ENCODE measurements at places on chromosomes 6 and 20.

- H3K36me3 ChIP-seq: no peaks in the 10 kb centered on the region
- no peak overlapping the region for H3K4me3 ChIP-seq
- H3K4me1 ChIP-seq: peaks cover 16% of the 10 kb centered on the region
- no peak overlapping the region for H3K27ac ChIP-seq
- H3K27me3 ChIP-seq: no peaks in the 10 kb centered on the region
- DNase-seq: no peak
These were observed 11.9 kb downstream of the TULP4 start for GRCh38 chr6:158324136-158324535.

DNA sequence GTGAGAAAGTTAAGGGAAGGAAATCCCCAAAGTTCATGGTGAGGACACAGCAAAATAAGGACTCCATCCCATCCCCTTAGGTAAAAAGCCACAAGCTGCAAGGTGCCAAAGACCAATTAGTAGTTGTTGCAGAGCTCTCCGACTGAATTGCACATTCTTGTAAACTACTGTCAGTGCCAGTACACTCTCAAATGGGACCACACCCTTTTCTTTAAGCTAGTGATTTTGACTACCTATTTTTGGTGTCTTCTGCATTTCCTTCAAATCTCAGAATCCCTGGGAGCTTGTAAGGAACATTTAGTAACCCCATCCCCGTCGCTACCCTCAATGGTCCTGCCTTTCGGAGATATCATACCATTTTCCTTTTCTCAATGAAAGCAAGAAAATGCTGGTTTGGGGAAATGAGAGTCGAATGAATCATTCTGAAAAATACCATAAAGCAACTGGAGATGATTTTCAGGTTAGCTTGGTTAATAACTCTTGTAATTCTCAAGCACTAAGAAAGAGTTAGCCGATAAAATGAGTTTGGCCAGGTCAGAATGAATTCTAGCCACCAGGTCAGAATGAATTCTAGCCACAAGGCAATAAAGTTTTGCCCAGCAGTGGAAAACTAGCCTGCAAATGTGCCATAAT, 5.2 kb upstream of the HMGN3 start:
- H3K27me3 ChIP-seq: no peaks in the 10 kb centered on the region
- peaks cover 17% of the 10 kb centered on the region for H3K4me1 ChIP-seq
- no peak overlapping the region for H3K4me3 ChIP-seq
- no peaks in the 10 kb centered on the region for H3K36me3 ChIP-seq
- no peak for DNase-seq

DNA sequence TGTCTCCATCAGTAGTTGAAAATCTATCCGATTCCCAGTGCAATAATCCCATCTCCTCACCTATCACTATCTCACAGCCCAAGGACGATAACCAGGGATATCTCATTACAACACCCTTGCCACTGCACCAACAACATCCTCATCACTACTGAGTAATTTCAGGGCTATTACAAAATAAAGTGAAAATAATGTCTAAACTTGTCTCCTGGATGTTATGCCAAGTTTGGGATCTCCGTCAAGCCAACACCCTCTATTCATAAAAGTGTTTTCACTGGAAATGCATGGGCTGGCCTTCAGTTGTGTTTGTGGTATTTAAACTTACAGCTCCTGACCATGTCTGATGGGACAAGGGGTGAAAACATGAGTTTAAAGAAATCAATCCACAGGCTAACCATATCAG, 42.0 kb upstream of the STMND1 start:
- no peak for DNase-seq
- H3K27ac ChIP-seq: no peak overlapping the region
- H3K27me3 ChIP-seq: no peaks in the 10 kb centered on the region
- no peaks in the 10 kb centered on the region for H3K4me1 ChIP-seq

GRCh38 chr6:122753000-122753687, 26.4 kb upstream of the FABP7 start:
- H3K27me3 ChIP-seq: no peaks in the 10 kb centered on the region
- no peak for DNase-seq
- no peak overlapping the region for H3K4me3 ChIP-seq
- no peaks in the 10 kb centered on the region for H3K36me3 ChIP-seq

GRCh38 chr6:30767158-30767943, 23.0 kb upstream of the IER3 start:
- H3K27me3 ChIP-seq: no peaks in the 10 kb centered on the region
- H3K27ac ChIP-seq: no peak overlapping the region
- peaks cover 64% of the 10 kb centered on the region for H3K4me1 ChIP-seq
- H3K36me3 ChIP-seq: no peaks in the 10 kb centered on the region

GRCh38 chr20:31260326-31260932, 3.0 kb downstream of the DEFB115 start:
- H3K4me1 ChIP-seq: no peaks in the 10 kb centered on the region
- no peak overlapping the region for H3K4me3 ChIP-seq
- no peak overlapping the region for H3K27ac ChIP-seq
- H3K27me3 ChIP-seq: no peaks in the 10 kb centered on the region
- H3K36me3 ChIP-seq: no peaks in the 10 kb centered on the region

DNA sequence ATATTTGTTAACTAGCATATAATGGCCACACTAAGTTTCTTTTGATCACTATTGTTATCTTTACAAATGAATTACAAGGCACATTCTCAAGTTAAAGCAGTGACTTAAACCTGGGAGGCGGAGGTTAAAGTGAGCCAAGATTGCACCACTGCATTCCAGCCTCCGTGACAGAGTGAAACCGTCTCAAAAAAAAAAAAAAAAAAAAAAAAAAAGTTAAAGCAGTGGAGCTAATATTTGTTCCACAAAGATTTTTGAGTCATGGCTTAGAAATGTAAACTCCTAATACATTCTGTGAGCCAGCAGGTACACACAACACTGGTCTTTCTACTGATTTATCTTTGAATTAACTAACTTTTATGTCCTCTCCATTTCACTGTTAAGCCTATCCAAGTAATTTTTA, 221.7 kb upstream of the HTR1E start:
- no peaks in the 10 kb centered on the region for H3K4me1 ChIP-seq
- H3K4me3 ChIP-seq: no peak overlapping the region
- no peaks in the 10 kb centered on the region for H3K27me3 ChIP-seq
- H3K27ac ChIP-seq: no peak overlapping the region
- DNase-seq: peak; percentile 12

DNA sequence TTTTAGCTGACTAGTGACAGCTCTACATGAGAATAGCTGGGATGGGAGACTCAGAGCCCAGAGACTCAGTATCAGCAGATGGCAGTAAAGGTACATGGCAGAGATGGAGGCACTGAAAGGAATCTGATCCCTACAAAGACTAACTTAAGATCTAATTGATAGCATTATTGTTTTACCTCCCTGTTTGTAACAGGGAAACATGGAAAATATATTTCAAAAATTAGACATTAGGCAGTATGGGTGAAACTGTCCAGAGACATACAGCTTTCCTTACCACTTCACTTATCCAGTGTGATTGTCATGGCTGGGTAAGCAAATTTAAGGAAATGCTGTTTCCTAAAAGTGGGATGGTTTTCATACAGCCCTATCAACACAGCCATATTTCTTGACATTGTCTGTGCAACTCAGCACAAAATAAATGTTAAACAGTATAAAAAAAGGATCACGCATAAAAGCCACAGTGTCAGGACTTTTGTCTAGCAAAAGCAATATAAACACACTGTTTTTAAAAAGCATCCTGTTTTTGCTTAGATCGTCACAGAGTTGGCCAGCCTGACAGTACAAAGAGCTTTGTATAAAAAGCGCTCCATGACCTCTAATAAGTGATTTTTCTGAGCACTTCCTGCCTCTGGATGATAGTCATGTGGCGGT, 376.9 kb downstream of the PHF3 start:
- no peaks in the 10 kb centered on the region for H3K36me3 ChIP-seq
- peak; percentile 53 for DNase-seq
- peak overlapping the region; percentile 80 for H3K27ac ChIP-seq

DNA sequence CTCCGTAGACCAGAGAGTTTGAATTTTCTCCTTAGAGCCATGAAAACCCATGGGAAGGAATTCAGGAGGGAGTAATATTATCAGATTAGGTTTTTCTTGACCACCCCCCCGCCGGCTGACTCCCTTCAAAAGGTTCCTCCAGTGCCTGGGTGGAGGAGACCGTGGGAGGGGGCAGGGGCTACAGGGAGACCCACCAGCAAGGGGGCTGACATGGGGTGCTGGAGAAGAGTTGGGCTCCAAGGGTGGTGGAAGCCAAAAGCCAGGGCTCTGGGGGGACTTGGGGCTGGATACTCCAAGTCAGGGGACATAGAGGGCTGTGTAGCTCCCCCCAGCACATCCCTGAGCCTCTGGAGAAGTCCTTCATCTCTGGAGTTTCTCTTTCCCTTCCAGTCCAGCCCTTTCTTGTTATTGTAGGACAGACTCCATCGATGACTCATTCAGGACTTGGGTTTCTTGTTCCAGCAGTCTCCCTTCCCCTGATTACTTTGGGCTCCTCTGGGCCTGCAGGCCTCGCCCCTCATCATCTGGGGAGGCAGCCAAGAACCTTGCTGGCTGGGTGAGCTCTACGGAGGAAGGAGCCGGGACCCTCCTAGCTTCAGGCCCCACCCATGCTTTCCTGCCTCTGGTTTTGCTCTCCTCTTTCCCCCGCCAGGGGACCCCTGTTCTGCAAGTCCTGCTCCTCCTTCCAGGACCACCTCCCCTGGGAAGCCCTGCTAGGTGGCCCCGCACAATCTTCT, 10.5 kb upstream of the KIAA1755 start:
- H3K27ac ChIP-seq: no peak overlapping the region
- H3K4me3 ChIP-seq: no peak overlapping the region
- peaks cover 9% of the 10 kb centered on the region for H3K4me1 ChIP-seq
- no peaks in the 10 kb centered on the region for H3K36me3 ChIP-seq
- no peaks in the 10 kb centered on the region for H3K27me3 ChIP-seq

- H3K4me1 ChIP-seq: no peaks in the 10 kb centered on the region
- no peaks in the 10 kb centered on the region for H3K27me3 ChIP-seq
- H3K36me3 ChIP-seq: no peaks in the 10 kb centered on the region
- no peak overlapping the region for H3K27ac ChIP-seq
These were observed 28.1 kb downstream of the TOMM6 start for GRCh38 chr6:41815587-41815986.

- DNase-seq: no peak
- H3K27ac ChIP-seq: no peak overlapping the region
- no peaks in the 10 kb centered on the region for H3K36me3 ChIP-seq
- no peaks in the 10 kb centered on the region for H3K27me3 ChIP-seq
- no peaks in the 10 kb centered on the region for H3K4me1 ChIP-seq
These were observed 174.6 kb downstream of the GJA10 start for GRCh38 chr6:90068703-90069523.

DNA sequence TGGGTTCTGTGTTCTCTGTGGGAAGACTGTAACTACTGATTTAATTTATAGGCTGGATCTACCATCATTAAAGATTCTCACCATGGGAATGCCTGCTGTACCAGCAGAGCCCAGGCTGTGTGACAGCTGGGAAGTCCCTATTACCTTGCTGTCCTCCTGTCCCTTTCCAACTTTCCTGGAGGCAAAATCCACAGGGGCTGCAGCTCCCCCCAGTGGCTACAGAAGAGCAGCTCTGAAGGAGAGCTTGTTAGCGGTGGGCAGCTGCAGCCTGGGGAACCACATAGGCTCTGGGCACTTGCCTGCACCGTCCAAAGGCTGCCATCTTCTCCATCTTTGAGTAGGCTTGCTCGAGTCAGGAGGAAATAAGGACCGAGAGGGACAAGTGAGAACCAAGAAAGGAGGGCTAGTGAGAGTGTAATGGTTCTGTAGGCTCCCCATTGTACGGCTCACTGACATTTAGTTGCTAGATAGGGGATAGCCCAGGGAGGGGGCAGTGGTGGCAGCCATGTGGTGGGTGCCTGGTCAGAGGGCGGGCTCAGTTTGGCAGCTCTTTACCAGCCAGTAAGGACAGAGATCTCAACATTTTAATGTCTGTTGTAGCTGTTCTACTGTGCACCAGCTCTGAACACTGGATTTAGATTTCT, 155.1 kb upstream of the MLIP start:
- peak; percentile 90 for DNase-seq
- H3K36me3 ChIP-seq: no peaks in the 10 kb centered on the region
- H3K27ac ChIP-seq: no peak overlapping the region
- no peaks in the 10 kb centered on the region for H3K27me3 ChIP-seq
- H3K4me3 ChIP-seq: no peak overlapping the region

GRCh38 chr20:49529470-49529869, 38.5 kb downstream of the PTGIS start:
- no peaks in the 10 kb centered on the region for H3K27me3 ChIP-seq
- no peak overlapping the region for H3K4me3 ChIP-seq
- no peaks in the 10 kb centered on the region for H3K36me3 ChIP-seq
- H3K27ac ChIP-seq: no peak overlapping the region
- H3K4me1 ChIP-seq: no peaks in the 10 kb centered on the region

DNA sequence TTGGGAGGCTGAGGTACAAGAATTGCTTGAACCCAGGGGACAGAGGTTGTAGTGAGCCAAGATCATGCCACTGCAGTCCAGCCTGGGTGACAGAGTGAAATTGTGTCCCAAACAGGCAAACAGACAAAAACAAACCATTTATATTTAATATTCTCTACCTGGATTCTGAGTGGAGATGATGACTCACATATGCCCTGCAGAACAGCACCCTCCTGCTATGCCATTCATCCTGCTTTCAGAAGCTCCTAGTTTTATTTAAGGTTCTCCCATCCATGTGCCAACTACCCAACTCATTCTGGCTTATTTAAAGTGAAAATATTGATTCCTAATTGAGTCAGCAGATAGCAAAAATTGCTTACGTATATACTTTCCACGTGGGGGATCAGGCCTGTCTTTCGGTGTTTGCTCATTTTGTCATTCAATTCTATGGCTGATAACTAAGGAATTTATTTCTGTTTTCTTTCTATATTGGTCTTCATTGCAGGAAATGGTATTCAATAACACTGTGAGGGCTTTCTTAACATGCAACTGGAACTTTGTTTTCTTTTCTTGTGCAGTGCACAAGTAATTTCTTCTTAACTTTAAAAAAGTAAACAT, 459.1 kb upstream of the JAG1 start:
- H3K27me3 ChIP-seq: no peaks in the 10 kb centered on the region
- no peak for DNase-seq
- H3K36me3 ChIP-seq: no peaks in the 10 kb centered on the region
- H3K27ac ChIP-seq: no peak overlapping the region
- H3K4me1 ChIP-seq: no peaks in the 10 kb centered on the region

DNA sequence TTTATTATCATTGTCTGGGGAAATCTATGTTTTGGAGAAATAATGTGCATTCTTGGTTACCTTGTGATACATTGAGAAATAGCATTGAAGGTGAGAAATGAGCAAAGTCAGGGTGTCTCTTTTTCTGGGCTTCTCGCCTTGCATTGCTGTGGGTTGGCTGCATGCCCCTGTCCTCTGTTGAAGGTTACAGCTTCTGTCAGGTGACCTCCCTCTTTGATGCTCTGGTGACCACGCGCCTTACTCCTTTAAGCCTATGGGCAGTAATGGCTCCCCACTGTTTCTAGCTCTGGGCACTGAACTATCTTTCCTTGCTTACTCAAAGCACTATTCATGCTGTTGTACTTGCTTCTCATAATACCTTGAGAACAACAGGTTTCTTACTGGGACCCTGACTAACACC, 14.6 kb downstream of the ADGRB3 start:
- no peaks in the 10 kb centered on the region for H3K27me3 ChIP-seq
- no peak overlapping the region for H3K4me3 ChIP-seq
- no peak overlapping the region for H3K27ac ChIP-seq
- no peaks in the 10 kb centered on the region for H3K36me3 ChIP-seq
- H3K4me1 ChIP-seq: no peaks in the 10 kb centered on the region

- no peaks in the 10 kb centered on the region for H3K4me1 ChIP-seq
- H3K36me3 ChIP-seq: no peaks in the 10 kb centered on the region
- no peaks in the 10 kb centered on the region for H3K27me3 ChIP-seq
- no peak for DNase-seq
These were observed 8.2 kb downstream of the CDH26 start for GRCh38 chr20:59966428-59966827.

- H3K4me1 ChIP-seq: peaks cover 35% of the 10 kb centered on the region
- DNase-seq: no peak
- H3K4me3 ChIP-seq: no peak overlapping the region
- no peaks in the 10 kb centered on the region for H3K27me3 ChIP-seq
- H3K36me3 ChIP-seq: no peaks in the 10 kb centered on the region
- H3K27ac ChIP-seq: peak overlapping the region; percentile 14
These were observed 160.7 kb downstream of the MTHFD1L start for GRCh38 chr6:151026041-151026663.

Data from thyroid gland (tissue), 4 donors.